GOT3 (cell line): ENCODE measurements at places on chromosomes 1 and 21.

DNA sequence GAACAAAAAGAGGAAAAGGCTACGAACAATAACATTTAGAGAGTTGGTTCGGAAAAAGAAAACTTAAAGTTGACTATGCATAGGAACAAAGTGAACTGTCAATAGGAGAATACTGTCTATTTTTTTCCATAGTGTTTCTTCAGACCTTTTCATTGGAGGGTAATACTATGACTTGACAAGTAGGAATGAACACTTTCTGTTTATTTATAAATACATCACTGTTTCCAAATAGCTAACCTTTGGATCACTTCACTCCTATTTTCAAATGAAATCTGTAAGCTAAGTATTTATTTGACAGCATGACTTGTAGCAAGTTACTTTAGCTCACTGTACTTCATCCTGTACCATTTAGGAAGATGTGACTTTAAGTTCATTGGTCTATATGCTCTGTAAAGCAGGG is 221.3 kb downstream of the COL24A1 start:
- DNase-seq = no peak

DNA sequence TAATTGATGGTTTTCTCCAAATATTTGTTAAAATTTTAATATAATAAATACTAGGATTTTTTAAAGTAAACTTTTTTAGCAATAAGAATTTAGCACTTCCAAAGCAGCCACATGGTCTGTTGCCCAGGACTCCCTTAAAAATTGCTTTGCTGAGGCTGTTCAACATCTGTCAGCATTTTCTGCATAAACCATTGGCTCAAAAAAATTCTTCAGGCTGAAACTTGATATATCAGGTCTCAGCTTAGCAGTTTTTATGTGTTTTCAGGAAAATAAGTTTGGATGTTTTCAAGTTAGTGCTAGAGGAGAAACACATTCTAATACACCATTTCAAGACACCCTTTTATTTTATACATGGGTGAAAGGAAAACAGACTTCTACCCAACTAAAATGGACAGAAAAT is 69.1 kb upstream of the C1orf105 start:
- no peak for DNase-seq

- no peak for DNase-seq
Measured at GRCh38 chr1:2610036-2610959, 22.5 kb downstream of the MMEL1 start.

DNA sequence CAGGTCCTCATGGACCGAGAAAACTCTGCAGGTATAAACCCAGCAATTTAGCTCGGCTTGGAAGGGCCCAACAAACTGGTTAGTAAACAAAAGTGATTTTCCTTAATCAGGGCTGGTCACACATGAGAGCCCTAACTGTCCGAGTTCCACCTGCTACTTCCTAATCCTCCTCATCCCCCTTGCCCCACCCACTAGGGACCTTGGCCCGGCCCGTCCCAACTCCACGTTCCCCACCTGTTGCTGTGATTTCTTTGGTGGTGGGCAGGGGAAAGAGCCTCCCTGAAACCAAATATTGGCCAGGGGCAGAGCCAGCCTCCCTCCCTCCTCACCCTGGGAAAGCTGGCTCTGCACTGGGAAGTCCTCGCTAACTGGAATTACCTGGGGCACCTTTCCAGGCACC is 304.2 kb upstream of the PROX1 start:
- DNase-seq = no peak
